Head of caudate nucleus (tissue), 42 donors: ENCODE measurements at places on chromosomes 2 and 18.

GRCh38 chr2:168848225-168848624, 42.0 kb downstream of the SPC25 start:
- DNase-seq, result no peak

DNA sequence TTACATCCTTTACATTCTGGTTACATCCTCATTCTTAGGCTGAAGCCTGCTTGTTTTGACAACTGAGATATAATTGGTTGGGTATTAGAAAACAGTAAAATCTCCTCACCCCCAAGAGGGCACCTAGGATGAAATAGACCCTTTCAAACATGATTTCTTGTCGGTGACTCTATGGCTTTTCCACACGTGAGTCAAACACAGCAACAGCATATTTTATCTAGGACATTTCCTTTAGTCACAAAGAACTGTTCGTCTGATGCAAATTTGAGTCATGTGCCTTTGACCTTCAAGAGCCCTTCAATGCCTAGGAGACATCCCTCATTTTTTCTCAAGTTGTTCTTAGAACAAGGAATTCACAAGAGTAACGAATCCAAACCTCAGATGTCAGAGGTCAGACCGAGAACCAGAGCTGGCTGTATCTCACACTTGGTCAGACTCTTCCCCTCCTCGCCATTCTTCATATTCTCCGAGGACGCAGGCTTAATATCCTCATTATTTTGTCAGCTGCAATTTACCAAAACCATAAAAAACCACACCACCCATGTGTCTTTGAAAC, 60.5 kb upstream of the ALKAL2 start:
- no peak for DNase-seq

GRCh38 chr2:96409820-96410164, 74.2 kb downstream of the NCAPH start:
- DNase-seq, result no peak

GRCh38 chr2:204691911-204692510, 146.7 kb downstream of the PARD3B start:
- DNase-seq, result peak; percentile 38

DNA sequence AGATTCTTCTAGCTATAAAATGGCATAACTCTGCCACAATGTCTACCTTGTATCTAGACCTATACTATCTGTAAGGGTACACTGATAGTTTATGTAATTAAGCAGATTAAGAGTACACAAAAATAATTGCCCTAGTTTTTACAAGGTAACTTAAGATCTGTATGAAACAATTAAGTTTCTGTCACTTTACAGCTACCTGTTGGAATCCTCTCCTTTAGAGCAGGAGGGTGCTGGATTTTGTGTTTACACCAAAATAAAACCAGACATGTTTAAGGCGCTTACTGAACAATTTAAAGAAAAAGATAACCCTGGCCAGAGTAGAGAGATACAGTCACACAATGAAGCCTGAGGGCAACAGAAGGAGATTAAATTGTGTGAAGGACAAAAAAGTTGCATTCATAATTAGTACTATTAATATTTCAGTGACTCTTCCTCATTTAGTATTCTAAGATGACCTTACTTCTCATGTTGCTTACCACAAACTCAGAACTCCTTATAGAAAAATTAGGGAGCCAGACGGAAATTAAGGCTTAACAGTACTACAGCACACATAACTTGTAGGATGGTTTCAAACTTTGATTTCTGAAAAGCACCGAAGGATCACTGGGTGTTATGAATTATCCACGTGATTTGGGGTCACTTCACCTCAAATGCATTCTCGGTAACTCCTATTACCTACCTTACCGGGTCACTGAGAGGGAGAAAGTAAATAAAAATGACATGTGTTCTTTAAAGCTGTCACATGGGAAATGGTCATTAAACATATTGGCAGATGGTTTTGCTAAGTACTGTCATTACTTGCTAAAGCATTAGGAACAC, 1.0 kb downstream of the DARS1 start:
- DNase-seq, result no peak

DNA sequence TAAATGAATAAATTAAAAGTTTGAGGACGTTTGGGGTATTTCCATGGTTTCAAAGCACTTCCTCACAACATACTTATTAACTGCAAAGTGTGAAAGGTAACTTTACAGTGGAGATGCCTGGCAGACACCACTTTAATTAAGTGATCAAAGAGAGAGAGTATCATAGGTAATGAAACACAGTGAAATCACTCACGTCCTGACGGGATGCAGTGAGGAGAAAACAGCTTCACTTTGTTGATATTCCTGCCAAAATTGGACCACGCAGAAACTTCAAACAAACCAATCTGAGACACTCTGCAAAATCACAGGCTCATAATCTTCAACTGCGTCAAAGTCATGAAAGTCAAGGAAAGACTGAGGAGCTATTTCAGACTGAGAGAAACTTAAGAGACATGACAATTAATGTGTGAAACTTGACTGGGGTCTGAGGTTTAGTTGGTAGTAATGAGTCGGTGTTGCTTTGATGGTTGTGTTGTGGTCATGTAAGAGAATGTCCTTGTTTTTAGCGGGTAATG, 66.0 kb upstream of the ITGB6 start:
- no peak for DNase-seq

- no peak for DNase-seq
These were observed 50.2 kb upstream of the KCNE4 start for GRCh38 chr2:223001797-223002175.

GRCh38 chr2:990970-991369, 40.3 kb downstream of the SNTG2 start:
- no peak for DNase-seq

GRCh38 chr18:65352186-65352585, 398.6 kb upstream of the CDH7 start:
- no peak for DNase-seq

DNA sequence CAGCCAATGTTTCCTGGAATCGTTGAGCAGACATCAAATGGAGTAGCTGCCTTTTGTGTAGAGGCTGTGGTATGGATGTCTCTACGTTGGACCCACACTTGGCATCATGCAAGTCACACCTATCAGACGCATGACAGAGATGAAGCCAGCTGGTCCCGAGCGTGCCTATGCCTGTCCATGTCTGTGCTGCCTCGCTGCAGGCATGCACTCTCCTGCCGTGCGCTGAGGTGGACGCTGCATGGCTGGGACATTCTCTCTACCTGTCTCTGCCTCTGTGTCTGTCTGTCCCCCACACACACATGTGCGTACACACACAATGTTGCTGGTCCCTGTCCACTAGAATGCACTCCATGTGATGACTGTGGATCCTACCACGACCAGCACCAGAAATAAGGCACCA, 514.2 kb upstream of the MYT1L start:
- no peak for DNase-seq

DNA sequence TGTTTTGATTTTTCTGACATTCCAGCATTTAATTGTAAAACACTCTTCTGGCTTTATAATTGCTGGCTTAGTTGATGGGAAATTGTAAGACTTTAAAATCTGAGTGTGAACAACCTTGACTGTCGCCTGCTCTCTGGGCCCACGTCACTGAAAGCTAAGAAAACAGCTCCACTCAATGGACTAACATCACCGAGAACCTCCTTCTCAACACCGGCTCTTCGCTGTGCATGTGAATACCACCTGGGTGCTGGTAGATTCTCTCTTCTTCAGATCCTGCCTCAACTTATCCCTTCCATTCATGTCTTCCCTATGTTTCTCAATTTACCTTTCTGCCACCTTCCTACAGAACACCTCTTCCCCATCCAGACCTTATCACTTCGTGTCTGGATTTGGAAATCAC, 523.1 kb upstream of the ID2 start:
- DNase-seq, result no peak

DNA sequence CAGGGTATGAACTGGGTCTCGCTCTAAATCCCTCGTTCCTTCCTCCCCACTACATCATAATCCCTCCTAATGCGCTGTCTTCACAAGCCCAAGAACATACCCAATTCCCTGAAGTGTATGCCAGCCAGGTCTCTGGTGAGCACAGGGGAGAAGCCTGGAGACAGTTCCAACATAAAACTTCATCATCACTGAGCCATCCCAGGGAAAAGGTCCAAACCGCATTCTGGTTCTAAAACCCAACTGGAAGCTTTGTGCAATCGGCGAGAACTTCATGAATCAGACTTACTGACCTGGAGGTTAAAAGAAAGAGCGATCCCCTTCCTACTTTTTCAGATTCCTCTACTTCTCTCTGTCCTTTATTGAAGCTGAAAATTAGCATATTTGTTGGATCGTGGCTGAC, 132.7 kb downstream of the ALPK2 start:
- DNase-seq, result no peak

GRCh38 chr2:21256006-21256405, 132.2 kb downstream of the TDRD15 start:
- DNase-seq, result peak; percentile 80

DNA sequence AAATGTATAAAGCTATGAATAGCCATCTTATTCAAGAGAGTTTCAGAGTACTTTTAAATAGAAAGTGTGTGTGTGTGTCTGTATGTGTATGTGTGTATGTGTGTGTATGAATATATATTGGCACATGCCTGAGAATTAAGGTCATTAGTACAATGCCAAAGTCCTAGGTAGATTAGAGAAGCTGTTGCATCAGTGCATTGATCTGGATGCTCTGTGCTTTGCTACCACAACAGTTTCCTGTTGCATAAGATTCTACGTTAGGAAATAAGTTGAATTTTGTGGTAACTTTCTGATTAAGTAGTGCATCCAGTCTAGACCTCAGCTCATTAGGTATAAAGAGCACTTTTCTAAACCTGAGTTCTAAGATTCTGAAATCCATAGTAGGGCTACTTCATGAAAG, 1102.8 kb upstream of the KLHL29 start:
- no peak for DNase-seq

DNA sequence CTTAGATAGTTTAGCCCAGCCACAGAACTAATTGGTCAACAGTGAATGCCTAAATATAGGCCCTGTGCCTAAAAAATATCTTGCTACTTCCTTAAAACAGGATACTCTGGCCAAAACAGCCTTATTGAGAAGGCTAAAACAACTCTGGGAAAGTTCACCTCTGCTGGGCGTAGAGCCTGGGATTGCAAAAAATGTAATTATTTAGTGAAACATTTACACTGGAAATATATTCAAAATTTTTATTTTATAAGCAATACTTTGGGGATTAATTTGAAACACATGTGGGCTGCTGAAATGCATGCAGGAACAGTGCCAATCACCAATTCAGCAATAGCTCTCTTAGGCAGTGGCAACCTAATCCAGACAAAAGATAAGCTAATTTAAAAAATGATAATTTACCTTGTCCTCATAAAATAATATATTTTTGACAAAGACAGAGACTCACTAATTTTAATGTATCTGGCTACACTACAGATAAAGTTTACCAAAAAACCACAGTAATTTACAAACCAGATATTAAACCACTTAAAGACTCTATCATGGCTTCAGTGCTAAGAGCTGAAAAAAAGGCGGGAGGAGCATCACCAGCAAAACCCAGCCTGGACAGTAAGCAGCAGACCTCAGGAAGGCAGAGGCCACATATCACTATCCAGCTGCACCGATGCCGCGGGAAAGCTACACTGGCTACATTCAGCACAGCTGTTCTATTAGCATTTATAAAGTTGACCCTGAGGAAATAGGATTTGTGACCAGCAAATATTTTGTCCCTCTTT, 18.5 kb downstream of the TRAK2 start:
- DNase-seq, result no peak

GRCh38 chr2:100691846-100692245, 128.1 kb upstream of the NPAS2 start:
- no peak for DNase-seq

DNA sequence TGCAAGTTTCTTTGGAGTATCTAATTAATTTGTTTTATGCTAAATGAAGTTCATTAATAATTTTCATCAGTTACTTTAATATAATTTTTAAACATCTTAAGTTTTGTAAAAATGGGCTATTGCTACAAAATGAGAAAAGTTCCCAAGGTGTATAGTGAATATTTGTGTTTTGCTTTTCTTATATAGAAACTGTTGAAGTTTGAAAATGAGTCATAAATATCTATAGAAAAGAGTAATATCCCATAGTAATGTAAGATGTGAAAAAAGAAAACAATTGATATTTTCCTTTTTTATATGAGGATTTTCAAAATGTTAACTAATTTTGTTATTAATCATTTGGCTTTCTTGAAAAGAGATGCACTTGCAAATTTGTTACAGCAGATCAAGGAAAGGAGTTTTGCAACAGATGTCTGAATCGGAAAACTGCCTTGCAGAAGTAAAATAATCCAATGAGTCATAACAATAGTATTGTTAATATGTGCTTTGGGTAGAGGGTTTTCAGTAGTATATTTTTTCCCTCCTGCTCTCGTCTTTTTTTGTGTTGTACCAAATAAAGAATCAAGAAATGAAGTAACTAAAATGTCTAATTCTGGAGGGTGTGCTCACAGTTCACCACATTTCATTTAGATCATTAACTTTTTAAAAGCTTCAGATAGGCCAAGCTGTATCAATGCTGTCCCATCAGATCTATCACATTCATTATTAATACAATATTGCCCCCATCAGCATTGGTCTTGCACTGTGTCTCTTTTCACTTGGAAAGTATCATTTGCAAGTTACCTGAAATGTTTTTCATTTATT, 15.5 kb downstream of the DUSP19 start:
- DNase-seq, result no peak

DNA sequence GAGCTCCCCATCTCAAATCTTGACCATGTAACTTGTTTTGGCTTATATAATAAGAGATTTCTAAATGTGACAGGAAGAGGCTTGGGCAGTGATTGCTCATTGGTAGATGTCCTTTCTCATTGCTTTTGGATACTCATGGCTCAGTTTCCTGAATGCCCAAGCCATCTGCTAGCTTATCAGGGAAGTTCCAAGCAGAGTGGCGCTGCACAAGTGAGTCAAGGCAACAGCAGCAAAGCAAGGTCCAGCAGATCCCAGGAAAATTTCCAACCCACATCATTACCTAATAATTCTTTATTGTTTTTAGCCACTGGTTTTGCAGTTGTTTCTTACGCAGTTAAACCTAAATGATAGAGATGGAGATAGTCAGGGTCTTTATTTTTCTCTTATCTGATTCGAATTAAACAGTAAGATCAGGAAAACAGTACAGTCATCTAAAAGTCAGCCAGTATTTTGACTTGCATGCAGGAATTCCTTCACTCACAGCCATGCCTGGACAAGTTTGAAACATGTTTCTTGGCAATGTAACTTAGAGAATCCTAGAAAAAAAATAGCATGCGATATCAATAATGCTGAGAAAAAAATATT, 349.7 kb upstream of the TMEFF2 start:
- no peak for DNase-seq

GRCh38 chr2:66665124-66665984, 230.4 kb downstream of the MEIS1 start:
- DNase-seq, result no peak

GRCh38 chr2:223696719-223697118, 94.6 kb upstream of the SCG2 start:
- DNase-seq, result no peak
